ENCODE measurements at places on chromosomes 2 and 18.

- no peak for DNase-seq
These were observed 406.2 kb downstream of the NUP35 start for GRCh38 chr2:183530333-183530901.

DNA sequence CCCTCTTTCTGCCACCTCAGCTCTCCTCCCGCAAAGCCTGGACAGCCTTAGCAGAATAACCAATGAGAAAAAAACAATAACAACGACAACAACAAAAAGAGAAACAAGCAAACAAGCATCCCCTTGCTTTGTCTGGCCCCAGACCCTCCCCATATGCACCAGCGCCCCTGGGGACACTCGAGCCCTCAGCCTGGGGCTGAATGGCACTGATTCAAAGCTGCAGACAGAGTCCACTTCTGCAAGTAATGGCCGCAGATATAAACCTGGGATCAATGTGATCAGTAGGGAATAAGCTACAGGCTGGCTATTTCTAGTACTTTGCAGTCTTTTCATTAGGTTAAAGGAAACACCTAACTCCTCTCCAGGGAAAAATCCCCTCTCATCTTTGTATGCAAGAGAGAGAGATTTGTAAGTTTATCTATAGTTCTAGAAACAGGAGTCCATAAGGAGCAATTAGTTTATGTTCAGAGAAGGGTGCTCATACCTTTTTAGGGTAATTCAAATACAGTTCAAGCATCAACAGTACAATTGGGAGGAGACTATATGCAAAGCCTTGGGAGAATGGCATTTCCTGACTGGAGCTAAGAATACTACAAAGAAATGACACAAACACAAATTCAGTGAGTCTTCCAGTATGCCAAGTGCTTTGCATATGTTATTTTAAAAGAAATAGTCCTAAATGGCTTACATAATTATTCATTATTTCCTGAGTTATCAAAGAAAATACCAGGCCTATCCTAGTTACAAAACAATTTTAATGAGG, 122.3 kb upstream of the DDX18 start:
- no peak for DNase-seq

DNA sequence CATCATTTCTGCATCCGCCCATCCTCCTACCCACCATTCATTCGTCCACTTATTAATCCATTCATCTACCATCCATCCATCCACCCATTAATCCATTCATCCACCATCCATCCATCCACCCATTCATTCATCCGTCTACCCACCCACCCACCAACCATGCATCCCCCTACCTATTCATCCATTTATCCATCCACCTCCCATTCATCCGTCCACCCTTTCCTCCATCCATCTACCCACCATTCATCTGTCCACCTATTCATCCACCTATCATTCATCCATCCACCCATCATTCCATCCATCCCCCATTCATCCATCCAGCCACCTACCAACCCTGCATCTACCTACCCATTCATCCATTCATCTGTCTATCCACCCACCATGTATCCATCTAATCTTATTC, 83.5 kb upstream of the MCFD2 start:
- DNase-seq: no peak

DNA sequence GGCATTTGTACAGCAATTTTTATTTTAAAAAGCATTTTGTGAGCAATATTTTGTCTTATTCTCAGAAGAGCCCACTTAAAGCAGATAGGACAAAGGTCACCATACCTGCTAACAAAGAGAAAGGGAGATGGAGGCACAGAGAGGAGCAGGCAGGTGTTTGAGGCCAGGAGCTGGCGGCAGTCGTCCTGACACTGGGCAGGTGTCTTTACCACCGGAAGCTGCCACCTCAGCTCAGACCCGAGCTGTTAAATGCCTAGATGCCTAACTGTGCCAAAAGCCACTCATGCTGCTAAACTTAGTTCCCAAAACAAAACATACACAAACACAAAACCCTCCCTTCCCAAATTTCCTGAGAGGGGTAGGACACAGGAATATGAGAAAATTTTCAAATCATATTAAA, 120.9 kb downstream of the CNTNAP5 start:
- no peak for DNase-seq

DNA sequence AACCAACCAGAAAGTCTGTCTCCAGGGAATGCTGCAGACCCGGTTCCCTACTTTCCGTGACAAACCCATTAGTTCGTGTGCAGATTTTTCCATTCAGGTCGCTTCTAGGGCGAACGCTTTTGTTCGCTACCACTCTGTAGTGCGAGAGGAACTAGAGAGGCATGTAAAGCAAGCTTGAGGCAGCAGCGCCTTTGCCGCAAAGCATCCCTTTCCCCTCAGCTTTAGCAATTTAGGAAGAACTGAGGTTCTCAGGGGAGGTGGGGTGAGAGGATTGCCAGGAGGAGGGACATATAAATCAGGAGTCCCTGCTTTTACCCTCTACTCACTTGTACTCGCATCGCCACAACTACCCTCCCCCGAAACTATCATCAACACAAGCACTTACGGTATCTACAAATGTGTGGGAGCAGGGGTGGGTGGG, 748 bp upstream of the ZNF804A start:
- no peak for DNase-seq

GRCh38 chr2:44769349-44770011, 172.0 kb upstream of the SIX3 start:
- no peak for DNase-seq

GRCh38 chr18:79733986-79734770, 54.6 kb downstream of the CTDP1 start:
- DNase-seq: no peak

DNA sequence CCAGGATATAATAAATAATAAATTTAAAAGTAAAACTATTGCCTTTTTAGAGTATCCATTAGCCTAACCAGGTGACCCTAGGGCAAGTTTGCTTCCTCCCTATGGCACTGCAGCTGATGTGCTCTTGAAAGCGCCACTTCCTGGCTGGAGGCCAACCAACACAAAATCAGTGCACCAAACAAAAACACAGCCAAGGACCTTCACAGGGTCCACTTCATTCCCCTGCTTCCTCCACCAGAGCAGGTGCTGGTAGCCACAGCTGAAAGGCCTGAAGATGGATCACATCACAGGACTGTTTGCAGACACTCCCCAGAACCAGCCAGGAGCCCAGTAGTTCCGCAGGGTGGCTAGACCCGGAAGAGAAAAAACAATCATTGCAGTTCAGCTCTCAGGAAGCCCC, 108.8 kb downstream of the TWIST2 start:
- no peak for DNase-seq

DNA sequence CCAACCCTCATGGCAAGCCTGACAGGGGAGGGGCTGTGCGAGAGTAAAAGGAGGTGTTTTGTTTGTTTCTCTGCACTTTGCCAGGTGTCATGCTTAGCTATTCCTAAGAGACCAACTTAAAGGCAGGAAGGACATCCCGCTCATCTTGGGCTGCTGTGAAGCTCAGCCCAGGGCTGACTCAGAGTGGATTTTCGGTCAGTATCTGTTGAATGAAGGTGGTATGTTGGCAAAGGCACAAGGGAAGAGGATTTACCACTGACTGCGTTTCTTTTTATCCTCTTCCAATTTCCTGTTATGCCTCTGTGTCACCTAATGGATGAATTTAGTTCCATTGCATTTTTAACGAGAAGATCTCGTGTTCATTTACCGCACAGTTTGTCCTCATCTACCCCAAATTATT, 18.9 kb downstream of the TRPM8 start:
- no peak for DNase-seq

- no peak for DNase-seq
These were observed 475.1 kb downstream of the TNS1 start for GRCh38 chr2:217527590-217528202.

- no peak for DNase-seq
These were observed 175.6 kb upstream of the RAB6C start for GRCh38 chr2:129803871-129804270.

DNA sequence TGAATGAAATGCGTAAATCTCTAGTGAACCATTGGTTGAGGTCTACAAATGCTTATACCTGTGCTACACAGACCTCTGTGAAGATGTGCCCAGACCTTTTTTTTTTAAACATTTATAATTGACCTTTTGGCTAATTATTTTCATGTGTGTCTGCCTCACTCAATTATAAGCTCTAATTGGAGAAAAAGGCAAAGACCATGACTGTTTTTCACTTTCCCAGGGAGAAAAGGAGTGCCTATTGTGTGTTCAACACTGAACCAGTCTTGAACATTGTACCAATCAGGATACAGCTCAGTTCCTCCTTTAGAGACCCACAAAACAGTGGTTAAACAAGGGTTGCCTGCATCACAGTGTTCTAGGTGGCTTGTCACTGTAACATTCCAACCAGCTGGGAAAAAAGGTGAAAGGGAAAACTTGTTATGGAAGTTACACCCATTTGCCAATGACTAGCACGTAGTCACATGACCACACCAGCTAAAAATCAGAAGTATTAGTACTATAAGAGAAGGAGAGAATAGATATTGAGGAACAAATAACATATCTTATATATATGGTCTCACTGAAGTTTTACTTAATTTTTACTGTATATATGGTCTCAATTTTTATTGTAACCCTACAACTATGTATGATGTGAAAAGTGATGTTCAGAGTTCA, 13.4 kb downstream of the TANK start:
- no peak for DNase-seq

DNA sequence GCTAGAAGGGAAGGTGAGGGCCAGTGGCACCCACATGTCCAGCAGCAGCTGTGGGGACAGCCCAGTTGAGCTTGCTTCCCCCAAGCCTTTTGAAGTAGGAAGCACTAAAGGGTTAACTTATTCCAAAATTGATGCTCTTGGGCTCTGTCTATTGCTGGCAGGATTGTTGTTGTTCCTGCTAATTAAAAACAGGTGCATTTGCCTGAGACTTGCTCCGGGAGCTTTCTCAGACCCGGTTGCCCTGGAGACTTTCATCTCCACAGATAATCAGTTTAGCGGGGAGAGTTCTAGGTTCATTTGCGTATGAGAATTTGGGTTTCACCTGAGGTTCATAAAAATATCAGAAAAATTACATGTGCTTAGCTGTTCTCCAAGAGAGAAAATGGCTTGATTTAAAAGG, 277.3 kb downstream of the LRATD1 start:
- no peak for DNase-seq

- no peak for DNase-seq
These were observed 41.3 kb downstream of the BCL2L11 start for GRCh38 chr2:111161971-111162370.

DNA sequence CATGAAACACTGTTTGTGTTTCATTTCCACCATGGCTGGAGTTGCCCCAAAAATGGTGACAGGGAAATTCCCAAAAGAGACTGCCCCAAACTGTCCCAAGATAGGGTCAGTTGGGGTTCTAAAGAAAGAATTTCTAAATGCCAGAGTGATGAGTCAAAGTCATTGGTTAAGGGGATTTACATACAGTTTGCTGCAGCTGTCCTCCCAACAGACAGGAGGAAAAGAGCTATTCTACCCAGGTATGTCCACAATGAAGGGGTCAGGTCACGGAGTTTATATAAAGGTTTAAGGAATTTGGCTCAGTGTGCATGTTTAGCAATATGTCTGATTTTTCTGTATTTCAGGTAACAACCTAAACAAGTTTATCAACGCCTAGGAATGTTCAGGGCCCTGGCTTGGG, 344.1 kb downstream of the TDRD15 start:
- no peak for DNase-seq

DNA sequence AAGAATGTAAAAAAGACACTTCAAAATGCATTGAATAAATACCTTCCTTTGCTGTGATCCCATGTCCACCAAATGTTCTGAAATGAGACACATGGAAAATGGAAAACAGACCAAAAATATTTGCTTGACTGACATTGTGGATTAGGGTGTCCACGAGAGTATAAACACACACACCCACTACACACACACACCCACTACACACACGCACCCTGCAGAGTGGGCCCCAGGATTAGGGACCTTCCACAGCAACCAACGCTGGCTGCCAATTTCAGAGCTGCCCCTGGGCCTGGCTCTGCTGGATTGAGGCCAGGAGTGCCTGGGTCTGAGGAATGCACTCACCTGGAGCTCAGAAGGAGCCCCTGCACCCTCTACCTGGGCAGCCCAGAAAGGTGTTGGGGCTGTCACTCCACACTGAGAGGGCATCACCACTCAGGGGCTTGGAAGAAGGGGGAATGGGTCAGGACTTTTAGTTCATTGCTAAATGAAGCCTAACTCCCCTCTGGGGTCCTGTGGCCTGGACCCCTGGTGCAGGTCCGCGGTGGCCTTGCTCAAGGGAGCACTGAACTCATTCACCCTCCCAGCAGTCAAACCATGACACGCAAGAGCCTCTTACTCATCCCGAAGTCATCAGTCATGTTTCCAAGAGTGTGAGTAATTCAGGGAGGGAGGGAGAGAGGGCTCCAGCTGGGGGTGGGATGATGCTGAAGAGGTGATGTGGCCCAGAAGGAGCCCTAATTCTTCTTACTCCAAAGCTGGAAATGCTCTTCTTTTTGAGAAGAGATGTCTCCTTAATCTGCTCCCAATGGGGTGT, 50.2 kb upstream of the PLB1 start:
- no peak for DNase-seq

GRCh38 chr2:67476809-67477790, 80.0 kb downstream of the ETAA1 start:
- DNase-seq: no peak

- no peak for DNase-seq
These were observed 24.0 kb downstream of the ARMC9 start for GRCh38 chr2:231222318-231223000.

GRCh38 chr2:36489281-36489680, 108.7 kb downstream of the FEZ2 start:
- DNase-seq: no peak

- no peak for DNase-seq
These were observed 15.9 kb upstream of the POMC start for GRCh38 chr2:25184254-25184653.

DNA sequence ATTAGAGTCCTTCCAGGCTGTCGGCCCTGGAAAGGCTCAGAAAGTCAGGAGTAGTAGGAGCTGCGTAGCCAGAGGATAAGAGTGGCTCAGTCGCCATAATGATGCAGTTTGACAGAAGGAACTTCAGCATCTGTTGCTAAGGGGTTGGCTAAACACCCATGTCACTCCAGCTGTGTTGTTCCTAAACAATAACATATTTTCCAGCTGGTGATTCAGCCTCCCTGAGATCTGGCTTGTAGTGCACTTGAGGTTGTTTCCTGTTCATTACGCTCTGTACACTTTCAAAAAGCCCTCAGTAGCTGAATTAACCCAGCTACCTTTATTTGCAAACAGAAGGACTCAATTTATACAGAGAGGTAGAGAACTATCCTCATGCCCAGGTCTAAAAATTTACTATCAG, 39.7 kb upstream of the EPAS1 start:
- no peak for DNase-seq

GRCh38 chr2:202377207-202377761, 1.2 kb downstream of the BMPR2 start:
- no peak for DNase-seq

All from GM19239 (cell line).